ENCODE measurements at places on chromosomes 4 and X. TPM values are rescaled to one million over a fixed set of nuclear protein-coding genes. Genes with fewer than 3 reads are reported as not detected.

- H3K4me3 ChIP-seq: no peak overlapping the region
- DNase-seq: no peak
- no peaks in the 10 kb centered on the region for H3K4me1 ChIP-seq
Measured at GRCh38 chr4:38223306-38223705, 263.1 kb downstream of the PTTG2 start.

DNA sequence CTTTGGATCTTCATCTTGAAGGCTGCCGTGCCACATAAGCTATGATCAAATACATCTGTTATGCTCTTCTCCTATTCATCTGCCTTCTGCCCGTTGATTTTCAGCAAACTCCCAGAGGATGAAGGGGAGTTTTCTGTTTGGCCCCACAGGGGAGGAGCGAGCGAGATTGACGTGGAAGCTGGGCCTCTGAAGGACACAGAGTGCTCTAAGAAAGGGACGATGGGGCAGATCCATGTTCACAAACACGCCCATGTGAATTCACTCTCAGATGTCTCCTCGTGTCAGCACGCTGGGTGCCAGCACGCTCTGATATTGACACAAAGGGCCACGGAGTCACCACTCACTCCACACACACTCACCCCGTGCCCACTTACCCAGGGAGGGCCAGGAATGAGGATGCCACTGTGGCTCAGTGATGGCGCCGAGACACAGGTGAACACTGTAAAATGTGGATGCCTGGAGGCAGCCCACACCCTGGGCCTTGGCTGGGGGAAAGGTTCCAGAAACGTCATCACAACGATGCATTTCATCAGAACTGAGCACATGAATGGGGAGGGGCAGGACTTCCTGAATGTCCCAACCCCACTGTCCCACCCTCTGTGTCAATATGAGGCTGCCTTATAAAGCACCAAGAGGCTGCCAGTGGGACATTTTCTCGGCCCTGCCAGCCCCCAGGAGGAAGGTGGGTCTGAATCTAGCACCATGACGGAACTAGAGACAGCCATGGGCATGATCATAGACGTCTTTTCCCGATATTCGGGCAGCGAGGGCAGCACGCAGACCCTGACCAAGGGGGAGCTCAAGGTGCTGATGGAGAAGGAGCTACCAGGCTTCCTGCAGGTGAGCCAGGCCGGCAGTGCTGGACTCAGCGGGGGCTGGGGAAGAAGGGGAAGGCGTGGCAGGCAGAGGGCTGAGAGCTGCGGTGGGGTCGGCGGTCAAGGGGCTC, at the start of gene S100P:
Gene S100P (plus strand): TSS at position 648 of the 946 bp plus-strand sequence. CDS start 55 bp downstream, at position 703.
- H3K4me1 ChIP-seq: peaks cover 1% of the 10 kb centered on the region
- DNase-seq: no peak
- H3K27ac ChIP-seq: no peak within 1 kb of the TSS
- H3K27me3 ChIP-seq: no peaks in the 10 kb centered on the region
- H3K36me3 ChIP-seq: no peaks in the 10 kb centered on the region

DNA sequence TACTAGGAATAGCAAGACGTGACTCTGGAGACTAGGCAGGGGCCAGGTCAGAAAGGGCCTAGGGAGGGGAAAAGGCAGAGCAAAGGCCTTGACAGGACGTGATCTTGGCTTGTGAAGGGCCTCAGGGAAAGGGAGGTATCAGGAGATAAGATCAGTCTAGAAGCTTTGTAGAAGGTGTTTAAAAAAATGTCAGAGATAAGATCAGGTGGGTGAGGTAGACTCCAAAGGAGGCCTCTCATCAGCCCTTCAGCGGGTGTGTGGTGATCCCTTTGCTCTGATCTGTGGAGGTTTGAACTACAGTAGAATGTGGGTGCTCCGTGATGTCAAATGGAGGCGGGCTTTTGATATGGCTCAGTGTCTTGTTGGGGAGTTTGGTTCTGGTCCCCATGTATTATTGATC, 78.8 kb upstream of the PRPS1 start:
- H3K36me3 ChIP-seq: no peaks in the 10 kb centered on the region
- H3K27me3 ChIP-seq: no peaks in the 10 kb centered on the region
- DNase-seq: no peak

DNA sequence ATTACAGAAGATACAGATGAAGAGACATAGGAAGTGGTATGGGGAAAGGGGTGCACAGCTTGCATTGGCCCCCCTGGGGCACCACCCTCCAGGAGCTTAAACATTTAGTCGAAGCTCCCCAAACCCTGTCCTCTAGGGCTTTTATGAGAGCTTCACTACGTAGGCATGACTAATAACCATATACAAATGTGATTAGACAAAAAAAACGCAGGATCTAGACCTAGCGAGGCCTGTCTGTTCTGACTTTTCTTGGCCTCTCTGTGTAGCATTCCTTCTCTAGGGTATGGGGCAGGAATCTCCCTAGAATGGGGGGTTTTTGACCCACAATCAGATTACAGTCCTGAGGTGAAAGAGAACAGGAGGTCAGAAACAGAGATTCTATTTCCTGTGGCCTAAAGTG, 293.7 kb upstream of the GALNTL6 start:
- no peak overlapping the region for H3K27ac ChIP-seq
- no peaks in the 10 kb centered on the region for H3K4me1 ChIP-seq
- no peaks in the 10 kb centered on the region for H3K27me3 ChIP-seq
- no peaks in the 10 kb centered on the region for H3K36me3 ChIP-seq

DNA sequence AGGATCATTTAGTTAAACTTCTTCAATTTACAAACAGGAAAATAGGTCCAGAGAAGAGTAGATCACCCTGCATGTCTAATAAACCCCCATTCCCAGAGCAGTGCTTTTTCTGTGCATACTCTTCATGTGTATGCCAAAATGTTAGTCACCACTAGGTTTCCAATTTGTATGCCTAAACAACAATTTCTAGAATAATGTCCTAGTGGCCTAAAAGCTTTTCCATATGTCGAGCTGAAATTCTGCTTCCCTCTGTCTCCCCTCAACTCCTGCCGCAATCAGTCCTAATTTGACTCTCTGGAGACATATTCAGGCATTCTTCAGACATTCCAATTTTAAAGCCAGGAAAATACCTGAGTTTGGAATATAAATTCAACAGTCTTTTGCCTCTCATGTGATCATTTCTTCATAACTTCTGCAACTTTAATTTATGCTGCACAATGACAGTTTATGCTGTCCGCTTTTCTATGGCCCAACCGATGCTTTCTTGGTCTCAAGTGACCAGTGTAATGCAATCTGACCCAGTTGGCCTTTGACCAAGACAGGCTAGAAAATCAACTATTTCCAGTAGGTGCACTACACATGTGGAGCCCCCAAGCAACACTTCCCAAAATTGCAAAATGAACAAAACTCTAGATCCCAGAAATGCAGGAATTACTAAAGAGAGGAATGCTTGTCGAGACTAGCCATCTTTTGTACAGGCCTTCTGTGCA, 122.9 kb upstream of the FMR1 start:
- DNase-seq: no peak
- H3K27me3 ChIP-seq: no peaks in the 10 kb centered on the region
- no peak overlapping the region for H3K27ac ChIP-seq

GRCh38 chr4:165136529-165136928, 23.9 kb upstream of the TMEM192 start:
- no peaks in the 10 kb centered on the region for H3K27me3 ChIP-seq
- no peaks in the 10 kb centered on the region for H3K4me1 ChIP-seq
- no peak overlapping the region for H3K27ac ChIP-seq
- no peak for DNase-seq

DNA sequence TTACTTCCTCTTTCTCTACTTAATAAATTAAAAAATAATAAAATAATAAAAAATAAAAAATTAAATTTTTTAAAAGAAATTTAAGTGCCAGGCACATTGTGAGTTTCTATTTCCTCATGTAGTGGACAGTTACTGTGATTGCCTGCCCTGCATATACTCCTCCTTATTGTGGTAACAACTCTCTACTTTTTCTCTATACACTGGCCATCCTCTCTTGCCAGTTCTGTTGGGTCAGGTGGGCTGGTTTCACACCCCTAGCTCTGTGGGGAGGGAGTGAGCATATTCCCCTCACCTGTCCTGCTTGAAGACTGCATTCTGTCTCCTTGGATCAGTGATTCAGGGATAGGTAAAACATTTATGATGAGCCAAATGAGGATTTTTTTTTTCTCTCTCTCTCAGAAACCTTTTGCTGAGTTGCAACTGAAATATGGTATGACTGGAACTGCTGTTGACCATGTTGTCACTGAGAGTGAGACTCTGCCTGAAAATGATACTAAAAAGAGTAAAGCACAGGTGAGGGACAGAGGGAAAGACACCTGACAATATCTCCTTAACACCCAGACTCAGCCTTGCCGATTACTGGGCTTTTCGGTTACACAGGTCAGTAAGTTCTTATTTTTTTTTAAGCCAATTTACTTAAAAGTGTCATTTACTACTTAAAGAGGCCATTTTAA, 37.2 kb downstream of the CXXC4 start:
- DNase-seq: no peak
- no peaks in the 10 kb centered on the region for H3K27me3 ChIP-seq
- no peaks in the 10 kb centered on the region for H3K4me1 ChIP-seq
- no peak overlapping the region for H3K27ac ChIP-seq
- no peaks in the 10 kb centered on the region for H3K36me3 ChIP-seq

- H3K36me3 ChIP-seq: no peaks in the 10 kb centered on the region
- H3K4me3 ChIP-seq: peak overlapping the region; percentile 9
- no peaks in the 10 kb centered on the region for H3K27me3 ChIP-seq
- no peaks in the 10 kb centered on the region for H3K4me1 ChIP-seq
Measured at GRCh38 chrX:19372170-19372546, 28.4 kb downstream of the PDHA1 start.

- peaks cover 3% of the 10 kb centered on the region for H3K4me1 ChIP-seq
- no peak for DNase-seq
- H3K4me3 ChIP-seq: no peak overlapping the region
- H3K36me3 ChIP-seq: no peaks in the 10 kb centered on the region
- no peak overlapping the region for H3K27ac ChIP-seq
- H3K27me3 ChIP-seq: no peaks in the 10 kb centered on the region
Measured at GRCh38 chrX:46793386-46794143, 34.6 kb upstream of the SLC9A7 start.

DNA sequence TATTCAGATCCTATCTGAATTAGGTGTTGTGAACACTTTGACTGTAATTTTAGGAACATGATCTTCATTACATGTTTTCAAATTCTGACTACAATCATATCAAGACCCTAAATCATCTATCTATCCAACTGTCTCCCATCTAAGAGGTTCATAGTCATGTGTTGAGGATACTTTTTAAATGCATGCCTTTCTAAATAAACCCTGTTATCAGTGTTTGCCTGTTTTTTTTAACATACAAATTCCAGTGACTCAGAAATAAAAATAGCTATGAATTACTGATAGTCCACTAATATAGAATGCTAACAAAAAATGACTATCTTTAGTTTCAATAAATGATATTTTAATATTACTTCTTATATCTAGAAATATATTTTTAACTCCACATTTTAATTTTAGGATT, 8.0 kb downstream of the RAB28 start:
- H3K4me1 ChIP-seq: no peaks in the 10 kb centered on the region
- H3K4me3 ChIP-seq: no peak overlapping the region
- DNase-seq: no peak
- no peaks in the 10 kb centered on the region for H3K36me3 ChIP-seq
- H3K27ac ChIP-seq: no peak overlapping the region

DNA sequence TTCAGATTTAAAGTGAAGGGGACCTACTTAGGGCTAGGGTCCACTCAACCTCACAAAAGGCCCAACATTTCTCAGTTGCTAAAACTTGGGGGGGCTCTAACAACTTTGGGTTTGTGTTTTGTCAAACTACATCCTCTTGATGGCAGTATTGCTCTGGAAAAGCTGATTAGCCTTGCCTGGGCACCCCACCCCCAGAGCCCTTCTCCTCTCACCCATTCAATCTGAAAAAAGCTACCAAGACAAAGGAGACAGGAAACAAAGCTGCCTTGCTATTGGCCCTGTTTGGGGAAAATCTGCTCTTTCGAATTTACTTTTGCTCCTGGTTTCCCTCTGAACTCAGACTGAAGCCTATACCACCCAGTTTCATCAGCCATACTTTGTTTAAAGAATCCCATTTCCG, 195.2 kb upstream of the STK26 start:
- peaks cover 2% of the 10 kb centered on the region for H3K4me1 ChIP-seq
- DNase-seq: no peak
- no peak overlapping the region for H3K4me3 ChIP-seq
- no peaks in the 10 kb centered on the region for H3K27me3 ChIP-seq
- no peaks in the 10 kb centered on the region for H3K36me3 ChIP-seq

DNA sequence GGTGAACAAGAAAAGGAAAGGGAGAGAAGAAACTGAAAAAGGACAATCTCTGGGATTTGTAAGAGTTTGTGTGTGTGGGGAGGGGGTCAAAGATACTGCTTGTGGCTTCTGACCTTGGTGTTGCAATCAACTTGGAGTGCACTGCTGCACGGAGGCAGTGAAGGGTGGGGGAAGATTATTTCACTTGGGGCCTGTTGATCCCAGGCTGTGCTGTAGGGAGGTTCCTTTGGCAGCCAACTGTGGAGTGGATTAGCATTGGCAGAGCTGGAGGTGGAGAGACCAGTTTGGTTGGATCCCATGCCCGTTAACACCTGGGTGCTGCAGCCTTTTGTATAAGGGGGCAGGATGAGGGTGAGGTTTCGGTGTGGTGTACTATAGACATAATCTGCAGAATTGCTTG, 38.2 kb downstream of the AFF1 start:
- H3K4me3 ChIP-seq: no peak overlapping the region
- H3K4me1 ChIP-seq: peaks cover 12% of the 10 kb centered on the region
- no peak for DNase-seq
- H3K36me3 ChIP-seq: no peaks in the 10 kb centered on the region
- no peak overlapping the region for H3K27ac ChIP-seq
- no peaks in the 10 kb centered on the region for H3K27me3 ChIP-seq

- DNase-seq: no peak
- no peaks in the 10 kb centered on the region for H3K4me1 ChIP-seq
- H3K4me3 ChIP-seq: no peak overlapping the region
- H3K27ac ChIP-seq: no peak overlapping the region
- no peaks in the 10 kb centered on the region for H3K27me3 ChIP-seq
- no peaks in the 10 kb centered on the region for H3K36me3 ChIP-seq
Measured at GRCh38 chrX:133440081-133440796, 24.9 kb upstream of the GPC4 start.

GRCh38 chr4:102725229-102725628, 35.5 kb downstream of the MANBA start:
- DNase-seq: no peak
- H3K4me1 ChIP-seq: no peaks in the 10 kb centered on the region
- no peak overlapping the region for H3K4me3 ChIP-seq
- H3K36me3 ChIP-seq: no peaks in the 10 kb centered on the region

- no peaks in the 10 kb centered on the region for H3K27me3 ChIP-seq
- H3K27ac ChIP-seq: no peak overlapping the region
- H3K4me3 ChIP-seq: no peak overlapping the region
- H3K4me1 ChIP-seq: peaks cover 2% of the 10 kb centered on the region
Measured at GRCh38 chr4:13367244-13367643, 116.9 kb downstream of the RAB28 start.

SEPTIN11 gene
- total RNA-seq: 54.1 TPM

SHROOM3 gene
- 1.2 TPM for total RNA-seq

RAB33B gene
- 9.4 TPM for total RNA-seq

SPANXN3 gene
- total RNA-seq: not detected

MMRN1 gene
- total RNA-seq: 17.8 TPM

EREG gene
- total RNA-seq: 0.10 TPM

TRPC5OS gene
- not detected for total RNA-seq

C4orf50 gene
- 0.20 TPM for total RNA-seq

SAGE1 gene
- total RNA-seq: not detected

MAGEC1 gene
- total RNA-seq: not detected

RAB33A gene
- total RNA-seq: 2.4 TPM

ADGRA3 gene
- 16.1 TPM for total RNA-seq

SPATA4 gene
- 0.27 TPM for total RNA-seq

JCHAIN gene
- total RNA-seq: 27.7 TPM

GPM6B gene
- 1.00 TPM for total RNA-seq

Data from ovary (tissue), 10 donors.